ENCODE measurements at places on chromosomes 16 and 17.

DNA sequence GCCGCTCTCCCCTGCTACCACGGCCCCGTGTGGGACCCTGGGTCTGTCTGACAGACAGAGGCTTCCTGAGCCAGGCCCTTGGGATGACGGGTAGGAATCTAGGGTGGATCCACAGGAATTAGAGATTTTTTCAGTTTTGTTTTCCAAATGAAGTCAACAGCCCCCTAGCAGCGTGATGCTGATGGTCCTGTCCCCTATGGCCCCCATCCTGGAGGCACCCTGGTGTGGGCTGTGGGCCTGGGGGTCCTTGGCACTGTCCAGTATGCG lies 15.5 kb downstream of the CENPX start:
- DNase-seq, result no peak

DNA sequence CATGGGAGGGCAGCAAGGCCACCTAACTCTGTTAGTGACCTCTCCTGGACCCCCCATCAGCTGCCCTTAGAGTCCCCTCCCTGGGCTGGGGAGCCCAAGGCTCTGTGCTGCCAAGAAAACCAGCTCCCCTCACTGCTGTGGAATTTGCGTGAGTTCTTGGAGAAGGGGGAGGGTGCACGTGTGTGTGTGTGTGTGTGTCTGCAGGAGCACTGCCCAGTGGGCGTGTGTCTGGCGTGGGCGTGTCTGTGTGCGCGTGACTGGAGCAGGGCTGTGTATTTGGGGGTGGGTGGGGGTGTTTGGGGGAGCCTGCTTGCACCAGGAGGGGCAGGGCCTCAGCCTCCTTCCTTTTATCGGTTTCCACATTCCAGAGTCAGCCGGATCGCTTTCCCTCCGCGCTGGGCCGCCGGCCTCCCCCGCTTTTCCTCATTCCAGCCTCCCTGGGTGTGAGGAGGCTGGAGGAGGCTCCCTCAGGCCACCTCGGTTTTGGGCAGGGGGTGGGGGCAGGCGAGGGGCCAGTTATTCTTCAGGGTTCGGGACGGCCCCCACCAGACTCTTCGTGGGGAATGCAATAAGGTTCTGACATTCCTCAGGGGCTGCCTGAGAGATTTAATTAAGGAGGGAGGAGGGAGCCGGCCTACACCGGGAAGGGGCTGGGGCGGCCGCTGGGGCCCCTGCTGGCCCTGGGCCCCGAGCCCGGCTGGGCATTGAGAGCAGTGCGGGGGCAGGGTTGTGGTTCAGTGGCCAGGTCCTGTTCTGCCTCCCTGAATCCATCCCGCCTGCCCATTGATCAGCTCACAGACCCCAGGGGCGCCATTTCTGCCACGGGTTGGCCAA lies 2.5 kb downstream of the VASN start:
- DNase-seq, result no peak

DNA sequence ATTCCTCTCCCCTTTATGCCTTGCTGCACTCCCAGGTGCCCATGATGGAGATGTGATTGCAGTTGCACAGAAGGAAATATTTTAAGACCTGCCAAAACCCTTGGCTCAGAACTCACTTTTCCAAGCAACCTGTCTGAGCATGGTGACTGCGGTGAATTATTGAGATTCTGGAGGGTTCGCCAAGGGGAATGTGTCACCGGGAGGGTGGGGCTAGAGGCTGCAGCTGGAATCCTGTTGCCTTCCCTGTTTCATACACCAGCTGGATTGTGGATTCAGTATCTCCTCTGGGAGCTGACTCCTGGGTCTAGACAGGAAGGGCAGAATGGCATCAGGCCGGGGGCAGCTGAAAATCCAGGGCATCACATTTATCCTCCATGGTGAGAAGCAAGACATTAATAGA lies 527.2 kb downstream of the TMEM114 start:
- DNase-seq, result no peak

DNA sequence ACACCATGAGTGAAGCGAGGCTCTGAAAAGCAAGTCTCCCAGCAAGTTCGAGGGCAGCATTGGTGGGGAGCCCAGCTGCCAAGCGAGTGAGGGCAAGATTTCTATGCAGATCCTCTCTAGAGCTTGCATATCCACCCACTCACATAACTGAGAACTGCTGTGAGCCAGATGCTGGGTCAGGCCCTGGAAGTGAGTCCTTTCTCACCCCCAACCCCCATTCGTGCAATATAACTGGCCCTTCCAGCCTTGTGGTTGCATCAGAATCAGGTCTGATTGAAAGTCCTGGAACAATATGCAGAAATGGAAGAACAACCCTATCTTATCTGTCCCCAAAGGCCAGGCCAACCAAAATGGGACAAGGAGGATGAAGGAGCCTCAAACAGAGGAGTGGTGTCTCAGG lies 146.6 kb downstream of the IRX5 start:
- no peak for DNase-seq

DNA sequence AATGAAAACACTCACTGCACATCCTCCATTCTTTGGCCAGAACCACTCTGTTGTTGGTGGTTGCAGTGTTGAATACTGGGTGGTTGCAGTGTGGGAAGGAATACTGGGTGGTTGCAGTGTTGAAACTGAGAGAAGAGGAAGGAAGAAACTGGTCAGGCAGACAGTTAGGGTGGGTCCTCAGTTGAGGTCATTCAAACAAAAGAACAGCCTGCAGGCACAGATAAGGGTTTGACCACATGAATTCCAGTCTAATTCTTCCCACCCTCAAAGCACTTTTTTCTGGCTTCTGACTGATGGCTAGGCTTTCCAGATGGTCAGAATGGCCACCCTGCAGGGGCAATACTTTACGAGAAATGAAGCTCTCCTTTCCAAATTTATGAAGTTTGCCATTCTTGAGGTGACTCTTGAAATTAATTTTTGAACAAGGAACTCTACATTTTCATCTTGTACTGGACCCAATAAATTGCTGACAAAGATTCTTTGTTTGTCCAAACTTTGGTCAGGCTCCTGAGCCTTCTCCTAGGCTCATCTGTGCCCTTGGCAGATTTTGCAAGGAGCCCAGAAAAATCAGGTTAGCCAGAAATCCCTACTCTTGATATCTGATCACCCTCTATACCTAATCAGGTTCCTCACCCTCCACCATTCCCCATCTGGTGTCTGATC lies 596.6 kb upstream of the CDH5 start:
- DNase-seq, result no peak

DNA sequence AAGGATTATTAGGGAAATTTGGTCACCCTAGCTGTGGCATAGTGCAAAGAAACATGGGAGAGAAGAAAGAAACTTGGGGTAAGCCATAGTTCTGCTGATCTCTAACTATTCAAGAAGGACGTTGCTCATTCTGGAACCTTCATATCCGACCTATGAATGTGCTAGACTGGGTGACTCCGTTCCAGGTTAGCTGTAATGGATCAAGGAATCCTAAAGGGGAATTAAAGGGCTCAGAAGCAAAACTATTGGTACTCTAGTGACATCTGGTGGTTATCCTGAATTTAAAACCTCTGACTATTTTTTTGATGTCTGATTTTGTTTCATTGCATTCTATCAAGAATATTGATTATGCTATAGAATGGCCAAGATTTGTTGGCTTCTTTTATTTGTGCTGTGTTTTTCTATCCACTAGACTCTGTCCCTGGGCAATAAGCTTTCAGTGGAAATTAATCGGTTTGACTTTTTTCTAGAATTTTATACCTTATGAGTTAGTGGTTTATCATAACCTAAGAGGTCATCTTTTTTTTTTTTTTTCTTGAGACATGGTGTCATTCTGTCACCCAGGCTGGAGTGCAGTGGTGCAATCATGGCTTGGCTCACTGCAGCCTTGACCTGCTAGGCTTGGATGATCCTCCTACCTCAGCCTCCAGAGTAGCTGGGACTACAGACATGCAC lies 19.5 kb downstream of the PCTP start:
- DNase-seq, result no peak

DNA sequence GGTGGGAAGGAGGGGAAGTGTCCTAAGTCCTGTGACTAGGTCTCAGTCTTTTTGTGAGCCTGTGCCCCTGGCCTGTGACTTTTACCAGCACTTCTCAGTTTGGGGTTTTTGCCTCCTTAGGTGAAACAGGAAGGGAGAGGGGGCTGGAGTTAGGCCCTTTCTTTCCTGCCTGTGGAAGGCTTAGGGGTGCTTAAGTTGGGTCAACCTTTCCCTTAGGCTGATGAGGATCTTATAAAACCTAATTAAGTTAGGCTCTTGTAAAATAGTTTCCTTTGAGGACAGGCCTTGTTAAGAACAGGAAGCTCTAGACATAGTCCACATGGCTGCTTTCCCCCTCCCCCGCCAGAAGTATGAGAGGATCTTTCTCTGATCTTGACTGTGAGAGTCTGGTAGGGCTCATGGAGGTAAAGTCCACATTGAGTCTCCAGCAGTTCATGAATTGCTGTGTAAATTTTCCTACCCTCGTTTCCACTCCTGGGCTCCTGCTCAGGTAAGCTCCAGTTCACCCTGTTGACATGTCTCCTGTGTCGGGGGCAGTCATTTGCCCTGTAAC lies 17.0 kb upstream of the DNASE1 start:
- DNase-seq, result peak; percentile 29

DNA sequence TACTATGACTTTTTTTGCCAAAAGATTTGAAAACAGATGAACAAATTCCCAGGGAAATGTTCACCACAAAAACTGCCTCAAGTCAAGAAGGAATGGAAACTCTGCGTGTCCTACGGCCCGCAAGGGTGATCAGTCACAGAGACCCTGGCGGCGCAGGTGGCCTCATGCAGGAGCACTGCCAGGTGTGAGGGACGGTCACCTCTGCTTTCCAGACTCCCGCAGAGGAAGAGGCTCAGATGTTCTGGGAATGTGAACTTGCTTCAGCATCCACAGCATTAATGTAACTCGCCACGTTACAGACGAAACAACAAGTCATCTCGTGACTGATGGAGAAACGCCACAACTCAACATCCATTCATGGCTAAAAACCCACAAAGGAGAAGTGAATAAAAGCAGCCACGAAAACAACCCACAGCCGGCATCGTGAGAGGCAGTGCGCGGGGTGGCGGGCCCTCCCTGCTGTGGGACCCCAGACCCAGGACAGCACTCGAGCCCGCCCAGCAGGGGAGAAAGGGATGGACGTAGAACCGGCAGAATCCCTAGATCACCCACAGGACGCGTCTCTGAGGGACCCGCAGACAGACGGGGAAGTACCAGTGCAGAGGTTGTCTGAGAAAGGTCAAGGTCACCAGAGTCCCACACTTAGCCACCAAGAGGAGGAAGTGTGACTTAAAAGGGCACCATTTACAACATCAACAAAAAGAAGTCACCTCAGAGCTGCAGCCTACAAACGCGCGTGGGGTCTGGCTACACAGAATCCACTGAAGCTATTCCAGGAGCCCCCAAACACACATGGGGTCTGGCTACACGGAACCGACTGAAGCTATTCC lies 76.9 kb upstream of the GNG13 start:
- no peak for DNase-seq

DNA sequence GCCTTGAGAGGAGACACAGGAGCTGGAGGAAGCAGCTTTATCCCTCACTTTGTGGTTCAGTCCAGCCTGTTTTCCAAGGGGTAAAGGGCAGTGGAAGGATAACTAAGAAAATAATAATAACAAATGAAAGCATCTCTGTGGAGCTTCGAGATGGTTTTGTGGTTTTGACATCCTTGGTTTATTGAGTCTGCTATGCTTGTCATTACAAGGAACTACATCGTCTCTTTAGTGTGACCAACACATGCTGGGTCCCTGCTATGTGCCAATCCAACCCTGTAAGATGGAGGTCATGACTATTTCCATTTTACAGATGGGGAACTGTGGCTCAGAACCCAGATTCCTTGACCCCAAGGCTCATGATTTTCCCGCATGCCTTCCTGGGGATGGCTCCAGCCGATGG lies 124.8 kb downstream of the MRM1 start:
- no peak for DNase-seq

DNA sequence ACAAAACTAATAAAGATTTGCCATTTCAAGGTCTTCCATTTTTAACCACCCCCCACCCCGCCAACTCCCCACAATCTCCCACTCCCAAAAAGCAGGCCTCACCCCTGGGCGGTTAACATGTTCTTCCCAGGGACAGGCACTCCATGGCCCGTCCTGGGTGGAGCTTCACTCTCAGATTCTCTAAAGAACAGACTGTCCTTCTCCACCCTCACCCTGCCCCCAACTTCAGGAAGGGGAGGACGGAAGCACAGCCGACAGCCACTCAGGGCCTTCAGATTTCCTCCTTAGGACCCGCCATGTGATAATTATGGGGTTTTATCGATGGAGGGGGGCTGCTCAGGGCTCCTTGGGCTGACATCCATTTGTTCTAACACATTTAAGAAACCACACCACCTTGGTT lies 61.9 kb downstream of the ZFHX3 start:
- DNase-seq, result no peak

GRCh38 chr17:45299361-45299760 lies 17.5 kb downstream of the MAP3K14 start:
- no peak for DNase-seq

DNA sequence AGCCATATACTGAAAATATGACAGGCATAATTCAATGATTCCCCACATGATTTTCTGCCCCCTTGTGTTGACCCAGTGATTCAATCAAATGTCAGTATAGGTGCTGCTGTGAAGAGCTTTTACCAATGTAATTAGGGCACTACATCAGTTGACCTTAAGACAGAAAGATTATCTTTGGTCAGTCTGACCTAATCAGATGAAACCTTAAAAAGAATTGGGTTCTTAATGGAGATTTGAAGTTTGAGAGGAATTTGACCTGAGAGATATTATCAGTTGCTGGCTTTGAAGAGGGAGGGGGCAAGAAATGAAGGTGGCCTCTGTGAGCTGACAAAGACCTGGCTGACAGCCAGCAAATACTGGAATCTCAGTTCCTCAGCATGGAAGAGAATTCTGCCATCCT lies 358.7 kb upstream of the CA10 start:
- no peak for DNase-seq

GRCh38 chr16:4685776-4686496 lies 7.4 kb upstream of the NUDT16L1 start:
- DNase-seq, result no peak

DNA sequence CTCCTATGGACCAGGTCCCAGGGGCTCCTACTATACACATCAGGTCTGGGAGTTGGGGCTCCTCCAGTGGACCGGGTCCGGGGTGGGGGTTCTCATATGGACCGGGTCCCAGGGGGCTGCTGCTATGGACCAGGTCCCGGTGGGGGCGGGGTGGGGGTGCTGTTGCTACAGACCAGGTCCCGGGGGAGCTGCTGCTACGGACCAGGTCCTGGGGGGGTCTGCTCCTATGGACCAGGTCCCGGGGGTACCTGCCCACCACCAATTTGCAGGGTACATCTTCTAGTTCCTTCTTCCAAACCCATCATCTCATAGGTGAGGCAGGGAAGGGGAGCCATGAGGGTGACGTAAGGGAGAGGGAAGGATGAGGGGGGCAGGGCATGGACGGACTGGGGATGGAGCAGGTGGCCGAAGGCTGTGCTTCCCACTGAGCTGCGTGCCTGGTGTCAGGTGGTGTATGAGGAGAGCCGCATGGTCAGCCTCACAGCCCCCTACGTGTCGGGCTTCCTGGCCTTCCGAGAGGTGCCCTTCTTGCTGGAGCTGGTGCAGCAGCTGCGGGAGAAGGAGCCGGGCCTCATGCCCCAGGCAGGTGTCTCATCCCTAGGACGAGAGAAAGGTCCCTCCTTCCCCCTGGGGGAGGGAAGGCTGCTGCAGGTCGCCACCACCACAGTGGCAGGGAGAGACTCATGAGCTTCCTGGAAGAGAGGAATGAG lies 6.6 kb downstream of the ENDOV start:
- DNase-seq, result no peak

All from stimulated activated CD4-positive, alpha-beta T cell treated with anti-CD3 and anti-CD28 coated beads, Interleukin-4, amount 100 ng/mL, for 1 hour (primary cell).